HTR-8/SVneo (cell line): ENCODE measurements at places on chromosomes 16 and 17.

- peak; percentile 85 for DNase-seq
Measured at GRCh38 chr17:43905985-43906852, 1.1 kb downstream of the MPP2 start.

- no peak for DNase-seq
Measured at GRCh38 chr17:38587947-38588787, 17.6 kb downstream of the SRCIN1 start.

GRCh38 chr16:17885659-17886207 is 415.0 kb upstream of the XYLT1 start:
- DNase-seq = no peak

DNA sequence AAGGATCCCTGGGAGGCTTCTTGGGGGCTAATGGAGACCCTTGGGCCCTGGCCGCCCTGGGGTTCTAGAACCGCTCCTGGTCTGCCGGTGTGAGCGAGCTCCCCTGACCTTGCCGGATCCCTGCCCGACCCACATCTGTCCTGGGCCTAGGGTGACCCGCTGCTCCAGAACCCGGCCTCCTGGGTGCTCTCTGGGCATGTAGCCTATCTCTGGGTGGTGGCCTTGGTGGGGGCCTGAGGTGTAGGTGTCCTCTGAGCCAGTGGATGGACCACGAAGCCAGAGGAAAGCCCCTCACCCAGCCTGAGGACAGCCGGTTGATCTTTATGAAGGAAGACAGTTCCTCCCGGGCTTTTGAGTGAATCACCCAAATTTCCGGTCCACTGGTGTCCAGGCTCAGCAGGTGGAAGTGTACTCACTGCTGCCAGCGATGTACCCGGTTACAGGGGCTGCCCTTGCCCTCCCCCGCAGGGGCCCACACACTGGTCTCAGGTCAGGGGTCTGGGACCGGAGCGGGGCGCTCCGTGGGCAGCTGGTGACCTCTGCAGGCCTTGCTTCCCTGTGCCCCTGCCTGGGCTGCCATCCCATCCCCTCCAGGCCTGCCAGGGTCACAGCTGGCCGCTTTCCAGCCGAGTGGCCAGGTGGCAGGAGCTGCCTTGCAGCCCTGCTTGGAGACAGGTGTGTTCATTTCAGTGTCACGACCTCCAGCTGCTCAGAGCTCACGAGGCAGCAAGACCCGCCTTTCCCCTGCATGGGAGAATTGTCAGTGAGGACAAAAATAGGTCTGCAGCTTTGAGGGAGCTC is 10.5 kb upstream of the GSE1 start:
- no peak for DNase-seq

DNA sequence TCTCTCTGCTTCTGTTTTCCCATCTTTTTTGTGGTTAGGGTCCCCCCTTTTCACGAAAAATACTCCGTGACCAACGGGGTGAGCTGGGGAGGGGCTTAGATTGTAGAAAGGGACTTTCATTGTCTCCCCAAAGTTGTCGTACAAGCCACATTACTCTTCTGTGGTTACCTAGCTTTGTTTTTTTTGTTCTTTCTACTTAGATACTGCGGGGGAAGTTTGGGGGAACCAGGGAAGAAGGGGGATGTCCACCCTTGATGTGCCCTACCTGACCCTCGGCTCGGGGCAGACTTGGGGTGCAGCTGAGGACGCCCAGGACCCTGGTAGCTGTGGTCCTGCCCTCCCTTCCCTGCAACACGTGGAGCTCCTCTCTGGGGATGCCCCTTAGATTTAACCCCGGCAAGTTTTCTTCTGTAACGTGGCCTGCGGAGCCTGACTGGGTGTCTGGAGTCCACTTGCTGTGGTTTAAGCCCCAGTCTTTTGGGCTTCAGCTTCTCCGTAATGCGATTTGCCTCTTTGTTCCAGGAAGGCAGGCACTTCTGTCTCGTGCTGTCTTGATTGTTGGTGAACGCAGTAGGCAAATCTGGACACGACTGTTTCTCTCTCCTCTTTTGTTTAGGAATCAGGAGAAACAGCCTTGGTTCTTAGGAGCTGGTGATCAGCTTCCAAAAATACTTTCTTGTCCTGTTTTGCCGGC is 892 bp downstream of the ABCC1 start:
- DNase-seq = peak; percentile 33
